ENCODE measurements at places on chromosomes 16 and 17. TPM values are rescaled to one million over a fixed set of nuclear protein-coding genes. Genes with fewer than 3 reads are reported as not detected.
A peak's percentile ranks its signal among the peaks of the same experiment; 100 is the strongest.

DNA sequence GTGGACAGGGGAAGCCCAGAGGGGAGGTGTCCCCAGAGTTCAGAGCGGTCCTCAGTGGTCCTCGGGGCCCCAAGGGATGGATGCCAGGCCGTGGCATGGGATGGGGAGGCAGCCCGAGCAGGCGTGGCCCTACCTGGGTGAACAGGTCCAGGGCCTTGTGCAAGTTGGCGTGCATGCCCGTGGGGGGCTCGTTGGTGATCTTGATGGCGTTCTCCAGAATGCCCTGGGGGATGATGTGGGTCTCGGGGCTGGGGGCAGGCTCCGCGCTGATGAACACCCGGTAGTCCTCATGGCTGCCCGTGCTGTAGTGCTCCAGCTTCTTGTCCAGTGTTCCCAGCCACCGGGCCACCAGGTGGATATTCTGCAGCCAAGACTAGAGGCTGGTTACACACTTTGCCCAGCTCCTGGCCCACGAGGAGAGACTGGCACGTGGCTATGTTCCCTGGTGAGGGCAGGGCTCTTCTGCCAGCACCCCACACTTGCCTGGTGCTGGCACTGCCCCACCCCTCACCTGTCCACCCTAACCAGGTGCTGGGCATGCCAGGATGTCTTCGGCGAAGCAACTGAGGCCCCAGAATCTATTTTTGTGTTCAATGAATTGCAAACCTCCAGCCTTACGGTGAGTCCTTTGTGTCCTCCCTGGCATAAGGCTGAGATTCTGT is 59.2 kb downstream of the PGS1 start:
- H3K27me3 ChIP-seq, result no peaks in the 10 kb centered on the region
- H3K4me1 ChIP-seq, result no peaks in the 10 kb centered on the region
- H3K36me3 ChIP-seq, result no peaks in the 10 kb centered on the region
- no peak overlapping the region for H3K27ac ChIP-seq
- no peak overlapping the region for H3K4me3 ChIP-seq
- DNase-seq, result no peak

GRCh38 chr17:19371259-19372010 is 6.9 kb upstream of the MAPK7 start:
- H3K4me3 ChIP-seq, result no peak overlapping the region
- no peaks in the 10 kb centered on the region for H3K27me3 ChIP-seq
- no peaks in the 10 kb centered on the region for H3K36me3 ChIP-seq
- no peaks in the 10 kb centered on the region for H3K4me1 ChIP-seq

- no peaks in the 10 kb centered on the region for H3K27me3 ChIP-seq
- no peaks in the 10 kb centered on the region for H3K36me3 ChIP-seq
- no peak overlapping the region for H3K27ac ChIP-seq
- no peak for DNase-seq
- no peaks in the 10 kb centered on the region for H3K4me1 ChIP-seq
Measured at GRCh38 chr17:80773243-80773991, 218.2 kb upstream of the CHMP6 start.

DNA sequence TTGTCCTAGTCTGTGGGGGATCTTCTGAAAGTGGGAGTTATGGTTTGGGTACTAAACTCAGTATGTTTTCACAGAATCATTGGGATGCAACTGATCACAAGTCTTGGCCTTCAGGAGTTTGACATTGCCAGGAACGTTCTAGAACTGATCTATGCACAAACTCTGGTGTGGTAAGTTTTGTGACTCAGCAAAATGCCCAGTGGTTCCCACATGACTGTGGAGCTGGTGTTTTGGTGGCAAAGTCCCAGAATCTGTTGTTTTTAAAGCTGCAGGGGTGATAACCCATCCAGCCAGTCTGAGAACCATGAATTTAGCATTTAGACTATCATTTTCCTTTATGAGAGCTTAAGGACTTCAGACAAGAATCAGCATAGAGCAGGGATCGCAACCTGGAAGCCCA is 40.6 kb downstream of the GDE1 start:
- no peak overlapping the region for H3K27ac ChIP-seq
- H3K4me1 ChIP-seq, result no peaks in the 10 kb centered on the region
- H3K36me3 ChIP-seq, result no peaks in the 10 kb centered on the region
- no peak overlapping the region for H3K4me3 ChIP-seq

GRCh38 chr17:16589097-16589969 is 20.3 kb upstream of the ZNF287 start:
- peak; percentile 97 for DNase-seq
- H3K36me3 ChIP-seq, result no peaks in the 10 kb centered on the region
- H3K27me3 ChIP-seq, result no peaks in the 10 kb centered on the region

DNA sequence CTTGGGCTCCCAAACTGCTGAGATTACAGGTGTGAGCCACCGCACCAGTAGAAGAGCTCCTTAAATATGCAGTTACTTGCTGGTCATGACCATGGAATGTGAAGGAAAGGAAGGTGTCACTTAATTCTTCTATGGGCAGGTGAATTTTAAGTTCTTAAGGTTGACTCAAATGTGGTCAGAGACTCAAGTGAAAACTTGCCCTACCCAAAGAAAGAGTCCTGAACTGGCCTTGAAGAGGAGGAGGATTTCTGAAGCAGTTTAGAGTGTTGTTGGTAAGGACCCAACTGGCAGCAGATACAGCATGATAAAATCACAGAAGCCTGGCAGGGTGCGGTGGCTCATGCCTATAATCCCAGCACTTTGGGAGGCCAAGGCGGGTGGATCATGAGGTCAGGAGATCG is 29.4 kb downstream of the CHD9 start:
- no peaks in the 10 kb centered on the region for H3K36me3 ChIP-seq
- H3K4me1 ChIP-seq, result peaks cover 10% of the 10 kb centered on the region
- no peak overlapping the region for H3K4me3 ChIP-seq
- DNase-seq, result no peak

GRCh38 chr16:53457670-53458069 is 23.4 kb downstream of the RBL2 start:
- no peaks in the 10 kb centered on the region for H3K27me3 ChIP-seq
- no peaks in the 10 kb centered on the region for H3K4me1 ChIP-seq
- peaks cover 27% of the 10 kb centered on the region for H3K36me3 ChIP-seq
- no peak for DNase-seq
- H3K4me3 ChIP-seq, result no peak overlapping the region

DNA sequence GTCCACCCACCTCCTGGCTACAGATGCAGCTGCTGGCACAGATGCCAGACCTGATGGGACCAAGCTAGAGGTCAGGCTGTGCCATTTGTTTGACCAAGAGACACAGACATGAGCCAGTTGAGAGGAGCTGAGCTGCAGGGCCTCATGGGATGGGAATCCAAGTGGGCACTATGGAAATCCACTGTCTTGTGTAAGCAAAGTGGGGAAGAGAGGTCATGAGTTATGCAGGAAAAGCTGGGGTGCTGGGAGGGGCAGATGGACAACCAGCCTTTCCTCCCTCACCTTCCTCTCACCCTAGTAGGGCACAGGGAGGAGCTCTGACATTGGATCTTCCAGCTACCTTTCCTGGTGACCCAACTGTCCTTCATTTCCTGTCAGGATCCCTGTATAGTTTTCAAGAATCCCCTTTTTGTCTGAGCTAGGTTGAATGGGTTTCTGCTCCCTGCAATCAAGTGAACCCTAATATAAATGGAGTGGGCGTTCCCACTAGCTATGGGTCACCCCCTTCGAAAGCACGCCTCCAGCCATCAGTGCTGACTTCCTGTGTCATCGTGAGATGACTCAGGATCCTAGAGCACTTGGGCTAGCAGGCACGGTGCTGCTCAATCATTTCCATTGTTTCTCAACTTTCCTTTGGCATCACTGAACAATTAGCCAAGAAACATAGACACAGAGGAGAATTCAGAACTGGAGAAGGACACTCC is 13.6 kb downstream of the ATPAF2 start:
- H3K27me3 ChIP-seq, result no peaks in the 10 kb centered on the region
- H3K4me3 ChIP-seq, result no peak overlapping the region
- DNase-seq, result no peak
- no peak overlapping the region for H3K27ac ChIP-seq
- no peaks in the 10 kb centered on the region for H3K4me1 ChIP-seq

DNA sequence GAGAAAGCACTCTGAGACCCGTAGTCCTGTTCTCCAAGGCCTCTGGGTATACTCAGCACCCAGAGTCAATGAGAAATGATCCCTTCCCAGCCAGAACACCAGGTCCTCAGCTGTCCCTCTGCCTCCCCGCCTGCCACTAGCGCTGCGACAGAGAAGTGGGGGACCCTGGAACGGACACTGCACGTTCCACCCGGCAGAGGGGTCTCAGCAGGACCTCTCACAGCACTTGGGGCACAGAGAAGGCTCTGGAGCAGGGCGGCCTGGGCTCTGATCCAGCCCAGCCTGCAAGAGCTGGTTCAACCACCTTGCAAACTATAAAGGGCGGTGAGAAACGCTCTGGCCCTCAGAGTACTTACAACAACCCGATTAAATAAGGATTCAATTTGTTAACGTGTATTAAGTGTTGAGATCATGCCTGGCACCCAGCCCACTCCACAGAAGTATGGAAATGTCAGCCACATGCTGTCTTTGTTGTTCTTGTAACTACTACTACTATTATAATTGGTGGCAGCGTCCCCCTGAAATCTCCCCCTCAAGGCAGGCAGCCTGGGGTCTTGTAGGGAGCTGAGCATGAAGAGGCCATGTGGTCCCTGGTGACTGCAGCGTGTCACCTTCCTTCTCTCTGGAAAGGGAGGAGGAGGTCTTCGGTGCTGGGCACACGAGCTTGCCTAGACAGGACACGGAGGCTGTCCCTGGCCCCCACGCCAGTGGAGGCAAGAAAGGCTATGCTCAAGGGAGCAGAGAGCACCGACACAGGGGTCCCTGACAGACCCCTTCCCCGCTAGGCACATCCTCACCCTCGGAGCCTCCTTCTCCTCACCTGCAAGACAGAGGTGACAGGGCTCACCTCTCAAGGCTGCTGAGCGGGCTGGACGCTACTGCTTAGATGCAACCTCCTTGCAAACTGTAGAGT is 2.4 kb downstream of the OSGIN1 start:
- no peak overlapping the region for H3K4me3 ChIP-seq
- no peaks in the 10 kb centered on the region for H3K27me3 ChIP-seq
- no peak overlapping the region for H3K27ac ChIP-seq
- H3K4me1 ChIP-seq, result peaks cover 4% of the 10 kb centered on the region
- DNase-seq, result no peak

DNA sequence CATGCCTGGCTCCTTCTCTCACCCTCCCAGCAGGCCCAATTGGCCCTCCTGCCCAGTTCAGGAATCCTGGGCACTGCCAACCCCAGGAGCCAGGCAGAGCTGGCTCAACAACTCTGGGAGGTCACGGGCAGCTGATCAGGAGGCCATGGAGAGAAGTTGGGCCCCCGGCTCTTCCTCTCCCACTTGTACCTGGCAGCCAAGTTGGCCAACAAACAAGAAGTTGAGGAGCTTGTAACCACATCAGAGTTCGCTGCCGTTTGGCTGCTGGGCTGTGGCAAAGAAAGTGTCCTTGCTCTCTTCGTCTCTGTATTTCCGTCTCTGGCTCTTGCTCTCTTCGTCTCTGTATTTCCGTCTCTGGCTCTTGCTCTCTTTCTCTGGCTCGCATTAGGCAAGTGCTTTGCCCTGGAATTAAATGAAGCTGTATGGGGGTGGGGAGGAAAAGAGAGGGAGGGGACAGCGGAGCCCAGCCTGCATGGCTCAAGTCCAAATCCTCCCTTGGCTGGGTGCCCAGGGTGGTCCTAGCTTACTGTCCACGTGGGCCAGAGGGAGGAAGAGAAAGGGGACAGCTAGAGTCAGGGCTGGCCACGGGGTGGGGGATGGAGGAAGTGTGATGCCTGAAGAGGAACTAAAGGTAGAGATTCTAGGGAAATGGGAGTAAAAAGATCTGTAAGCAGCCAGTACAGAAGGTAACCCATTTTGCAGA is 7.8 kb upstream of the TMEM132E start:
- H3K36me3 ChIP-seq, result no peaks in the 10 kb centered on the region
- no peak for DNase-seq
- H3K27me3 ChIP-seq, result peaks cover 6% of the 10 kb centered on the region
- no peaks in the 10 kb centered on the region for H3K4me1 ChIP-seq
- H3K4me3 ChIP-seq, result no peak overlapping the region

DNA sequence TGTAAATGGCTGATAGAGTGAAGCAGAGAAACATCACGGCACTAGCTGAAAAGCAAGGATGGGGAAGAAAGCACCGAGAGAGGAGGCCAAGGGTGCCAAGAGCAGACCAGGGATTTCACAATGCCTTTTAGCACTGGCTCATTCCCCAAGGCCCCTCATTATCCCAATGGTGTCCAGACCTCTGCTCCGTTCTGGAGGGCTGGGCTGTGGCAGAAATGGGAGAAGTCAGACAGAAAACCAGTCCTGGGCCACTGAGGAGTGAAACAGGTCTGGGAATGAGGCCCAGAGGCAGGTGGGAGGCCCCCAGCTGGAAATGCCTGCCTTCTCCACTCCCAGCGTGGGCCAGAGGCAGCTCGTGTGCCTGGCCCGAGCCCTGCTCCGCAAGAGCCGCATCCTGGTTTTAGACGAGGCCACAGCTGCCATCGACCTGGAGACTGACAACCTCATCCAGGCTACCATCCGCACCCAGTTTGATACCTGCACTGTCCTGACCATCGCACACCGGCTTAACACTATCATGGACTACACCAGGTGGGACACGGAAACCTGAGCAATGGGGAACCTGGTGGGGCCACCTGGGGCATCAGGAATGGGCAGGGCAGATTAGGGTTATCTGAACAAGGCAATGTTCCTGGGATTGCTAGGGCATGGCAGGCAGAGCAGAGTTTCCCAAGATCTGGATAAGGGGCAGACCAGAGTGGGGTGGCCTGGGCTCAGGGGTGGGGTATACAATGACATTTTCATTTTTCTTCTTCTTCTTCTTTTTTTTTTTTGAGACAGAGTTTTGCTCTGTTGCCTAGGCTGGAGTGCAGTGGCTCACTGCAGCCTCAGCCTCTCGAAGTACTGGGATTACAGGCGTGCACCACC is 20.3 kb downstream of the ANKRD40 start:
- peak overlapping the region; percentile 92 for H3K27ac ChIP-seq
- H3K36me3 ChIP-seq, result no peaks in the 10 kb centered on the region
- no peaks in the 10 kb centered on the region for H3K27me3 ChIP-seq
- H3K4me1 ChIP-seq, result peaks cover 71% of the 10 kb centered on the region
- no peak overlapping the region for H3K4me3 ChIP-seq

- H3K27ac ChIP-seq, result no peak overlapping the region
- no peak overlapping the region for H3K4me3 ChIP-seq
- peaks cover 7% of the 10 kb centered on the region for H3K27me3 ChIP-seq
- H3K36me3 ChIP-seq, result no peaks in the 10 kb centered on the region
- peak; percentile 27 for DNase-seq
- H3K4me1 ChIP-seq, result no peaks in the 10 kb centered on the region
Measured at GRCh38 chr16:86516623-86517003, 6.3 kb downstream of the FOXF1 start.

DNA sequence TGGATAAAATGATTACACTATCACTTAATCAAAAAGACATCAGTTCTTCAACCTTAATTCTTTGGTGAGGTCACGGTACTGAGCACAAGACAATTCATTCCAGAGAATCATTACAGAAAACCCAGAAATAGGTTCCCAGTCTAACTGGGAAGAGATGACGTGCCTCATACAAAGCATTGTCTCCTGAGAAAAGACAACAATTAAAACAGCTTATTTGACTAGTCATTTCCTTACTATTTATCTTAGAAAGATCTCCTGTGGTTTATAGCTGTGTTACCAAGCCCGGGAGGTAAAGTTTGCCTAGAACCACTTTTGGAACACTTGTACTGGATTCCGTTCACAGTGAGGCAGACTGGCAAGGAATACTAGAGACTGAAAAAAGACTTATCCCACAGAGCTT is 5.1 kb downstream of the PHF12 start:
- H3K27me3 ChIP-seq, result no peaks in the 10 kb centered on the region
- DNase-seq, result no peak
- no peaks in the 10 kb centered on the region for H3K36me3 ChIP-seq
- no peak overlapping the region for H3K4me3 ChIP-seq
- H3K27ac ChIP-seq, result no peak overlapping the region
- peaks cover 39% of the 10 kb centered on the region for H3K4me1 ChIP-seq

Gene C16orf78
- not detected for polyA plus RNA-seq

Gene SPN
- polyA plus RNA-seq, result 0.16 TPM

Gene SPAG7
- polyA plus RNA-seq, result 58.4 TPM

Gene PCYT2
- 22.3 TPM for polyA plus RNA-seq

Gene ZNF750
- polyA plus RNA-seq, result 0.02 TPM

Gene TBC1D26
- not detected for polyA plus RNA-seq

Gene KRT20
- polyA plus RNA-seq, result 0.46 TPM

Gene KRTAP3-1
- polyA plus RNA-seq, result not detected

Gene NTN3
- 0.07 TPM for polyA plus RNA-seq

Data from pancreas (tissue), 10 donors.